ENCODE measurements at places on chromosomes 13 and 19.

DNA sequence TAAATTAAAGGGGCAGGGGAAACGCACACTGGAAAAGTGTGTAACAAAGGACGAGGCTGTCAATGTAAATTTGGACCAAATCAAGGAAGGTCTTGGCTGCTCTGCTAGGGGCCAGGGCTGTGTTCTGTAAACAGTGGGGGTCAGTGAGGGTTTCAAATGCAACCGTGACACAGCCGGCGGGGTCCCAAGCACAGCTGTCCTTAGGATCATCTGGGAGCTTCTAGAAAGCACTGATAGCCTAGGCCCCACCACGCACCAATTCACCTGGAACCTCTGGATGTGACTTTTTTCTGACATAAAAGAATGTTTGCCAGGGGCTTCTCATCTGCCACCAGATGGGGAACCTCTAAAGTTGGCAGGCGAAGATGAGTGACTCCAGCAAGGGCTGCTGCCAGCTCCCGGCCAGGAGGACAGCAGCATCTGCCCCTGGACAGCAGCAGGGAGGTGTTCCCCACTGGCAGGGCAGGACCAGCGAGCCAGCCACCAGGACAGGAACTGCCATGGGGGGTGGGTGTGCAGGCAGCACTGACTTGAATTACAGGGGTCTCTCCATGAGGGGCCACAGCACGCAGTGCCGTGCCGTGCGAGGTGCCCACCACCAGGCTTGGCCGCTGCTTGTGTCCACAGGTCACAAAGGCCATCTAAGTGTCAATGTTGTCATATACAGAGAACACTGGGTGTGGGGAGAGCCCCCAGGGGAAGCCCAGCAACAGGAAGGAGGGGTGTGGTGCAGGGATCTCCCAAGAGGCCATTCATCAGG, 87.5 kb downstream of the SOX1 start:
- DNase-seq, result no peak

GRCh38 chr13:73702419-73703071, 431.7 kb downstream of the KLF12 start:
- peak; percentile 86 for DNase-seq

DNA sequence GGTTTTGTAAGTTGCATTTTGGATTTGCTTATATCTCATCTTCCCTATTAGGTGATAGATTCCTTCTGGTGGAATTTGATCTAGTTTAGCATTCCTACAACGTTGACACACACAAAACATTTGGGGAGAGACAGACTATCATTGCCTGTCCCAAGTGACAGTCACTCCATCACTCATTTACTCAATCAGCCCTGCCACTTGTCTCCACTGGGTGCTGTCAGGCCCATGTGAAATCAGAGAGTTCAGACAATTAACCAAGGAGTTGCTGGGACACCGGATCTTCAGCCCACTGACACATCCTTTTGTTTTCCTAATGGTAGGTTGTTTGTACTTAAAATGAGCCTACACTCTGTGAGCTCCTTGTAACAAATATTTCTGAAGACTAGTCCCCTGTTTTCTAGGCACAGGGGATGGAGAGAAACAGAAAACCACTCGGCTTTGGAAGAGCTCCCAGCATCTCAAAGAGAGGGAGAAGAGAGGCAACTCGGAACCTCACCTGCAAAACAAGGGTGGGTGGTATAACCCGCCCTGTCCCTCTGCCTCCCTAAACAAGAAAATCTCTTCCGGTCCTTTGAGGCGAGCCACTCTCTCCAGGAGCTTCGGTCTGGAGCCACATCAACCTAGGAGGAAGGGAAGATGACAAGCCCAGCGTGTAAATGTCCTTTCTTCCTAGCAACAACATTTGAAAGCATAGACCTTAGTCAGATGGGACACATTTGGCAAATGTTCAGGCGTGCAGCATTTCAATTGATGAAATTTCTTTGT, 440.9 kb upstream of the KLF12 start:
- DNase-seq, result no peak

- DNase-seq, result no peak
Observed at GRCh38 chr19:46125447-46125846, 959 bp upstream of the IGFL3 start.

DNA sequence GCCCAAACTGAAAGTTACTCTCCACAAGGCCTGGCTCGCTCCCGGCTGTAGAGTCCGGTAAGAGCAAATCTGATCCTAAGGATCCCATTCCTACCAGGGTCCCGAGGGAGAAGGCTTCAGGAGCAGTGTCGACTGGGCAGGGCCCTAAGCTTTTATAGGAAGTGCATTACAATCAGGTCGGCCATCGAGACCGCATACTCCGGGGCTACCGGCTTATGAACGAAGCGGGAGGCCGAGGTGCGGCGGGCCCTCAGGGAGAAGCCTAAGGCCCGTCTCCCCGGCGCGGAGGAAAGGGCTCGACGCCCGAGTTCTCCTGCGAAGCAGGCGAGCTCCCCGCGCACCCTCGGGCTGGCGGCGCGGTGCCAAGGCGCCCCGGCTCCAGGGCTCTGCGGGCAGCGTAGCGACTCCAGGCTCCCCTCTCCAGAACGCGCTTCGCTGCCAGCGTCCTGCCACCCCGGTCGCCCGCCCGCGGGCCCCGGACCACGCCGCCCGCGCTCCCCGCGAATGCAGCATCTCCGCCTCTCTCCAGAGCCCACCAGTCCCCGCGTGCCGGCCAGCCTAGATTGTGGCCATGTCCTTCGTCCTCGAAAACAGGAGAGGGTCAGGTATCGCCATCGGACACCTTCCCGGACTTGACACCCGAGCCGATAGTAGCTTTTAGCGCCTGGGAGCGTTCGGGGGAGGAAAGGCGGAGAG, 1.4 kb downstream of the EFNB2 start:
- DNase-seq, result peak; percentile 27

DNA sequence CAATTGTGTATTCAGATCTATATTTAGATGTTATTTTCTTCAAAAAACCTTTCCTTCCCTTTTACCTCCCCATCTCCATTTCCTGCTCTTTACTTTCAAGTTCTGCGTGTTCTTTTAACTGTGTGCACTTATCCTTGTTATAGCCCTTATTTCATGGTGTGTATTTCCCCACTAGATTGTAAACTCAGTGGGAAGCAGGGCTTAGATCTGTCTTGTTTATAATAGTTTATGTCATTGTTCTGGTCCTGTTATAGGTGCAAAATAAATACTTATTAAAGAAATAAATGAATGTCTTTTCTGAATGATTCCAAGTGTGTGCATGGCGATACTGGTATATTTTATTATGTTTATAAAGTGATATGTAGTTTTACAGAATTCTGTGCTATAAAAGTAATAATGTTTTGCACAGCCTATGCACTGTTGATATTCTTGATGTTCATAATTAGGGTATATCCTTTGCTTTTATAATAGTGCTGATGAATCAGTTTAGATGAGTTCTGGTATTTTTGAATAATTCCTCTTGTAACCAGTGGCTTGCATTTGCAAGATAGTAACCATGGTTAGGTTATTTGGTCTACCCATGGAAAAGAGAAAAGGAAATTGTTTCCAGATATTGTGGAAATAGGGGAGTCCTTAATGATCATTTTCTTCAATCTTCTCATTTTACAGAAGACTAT, 12.1 kb downstream of the NDFIP2 start:
- DNase-seq, result no peak

Measured in naive thymus-derived CD4-positive, alpha-beta T cell (primary cell).